ENCODE measurements at places on chromosomes 11 and 22.

- DNase-seq, result no peak
Observed at GRCh38 chr11:43736502-43737200, 56.1 kb downstream of the HSD17B12 start.

DNA sequence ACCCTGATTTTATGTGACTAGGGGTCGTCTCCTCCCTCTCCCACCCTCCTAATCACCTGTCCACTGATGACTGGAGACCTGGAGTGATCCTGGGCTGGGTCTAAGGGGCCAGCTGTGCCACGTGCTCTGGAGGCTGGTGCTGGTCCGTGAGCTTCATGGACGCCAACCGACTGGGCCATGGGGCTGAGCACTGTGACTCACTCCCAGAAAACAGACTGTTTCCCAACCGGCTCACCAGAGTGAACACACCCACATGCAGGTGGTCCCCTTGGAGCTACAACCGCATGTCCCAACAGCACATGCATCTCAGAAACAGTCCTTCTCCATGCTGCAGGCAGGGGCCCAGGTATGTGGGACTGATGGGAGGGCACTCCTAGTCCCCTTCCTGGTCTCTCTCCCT is 14.0 kb upstream of the LMO1 start:
- DNase-seq, result no peak

DNA sequence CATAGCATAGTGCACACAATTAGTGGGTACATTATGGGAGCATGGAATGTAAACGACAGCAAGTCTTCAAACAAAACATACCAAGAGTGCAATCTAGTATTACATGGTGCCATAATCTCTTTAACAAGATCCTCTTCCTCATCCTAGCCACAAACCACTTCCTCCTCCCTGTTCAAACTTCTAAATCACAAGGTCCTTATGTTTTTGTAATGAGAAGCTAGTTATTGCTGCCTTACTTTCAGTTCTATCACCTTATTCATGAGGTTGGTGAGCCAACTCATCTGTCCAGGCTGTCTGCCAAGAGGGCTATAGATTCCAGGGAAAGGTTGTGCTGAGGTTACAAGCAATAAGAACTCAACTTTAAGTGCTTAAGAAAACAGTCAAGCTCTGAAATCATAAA is 195.4 kb upstream of the ARHGAP20 start:
- DNase-seq, result peak; percentile 90

DNA sequence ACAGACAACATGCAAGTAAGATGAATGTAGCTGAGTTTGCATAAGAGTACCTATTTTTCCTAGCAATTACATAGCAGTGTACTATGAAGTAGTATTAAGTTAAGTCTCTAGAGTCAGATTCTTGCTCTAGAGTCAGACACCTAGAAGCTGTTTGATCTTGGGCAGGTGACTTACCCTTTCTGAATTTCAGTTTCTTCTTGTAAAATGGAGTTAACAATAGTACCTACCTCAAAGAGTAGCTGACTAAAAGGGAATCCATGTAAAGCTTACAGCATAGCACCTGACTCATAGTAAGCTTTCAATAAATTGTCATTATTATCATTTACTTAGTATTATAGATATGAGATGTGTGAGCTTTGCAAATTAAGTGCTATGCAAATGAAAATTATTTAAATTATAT is 47.8 kb upstream of the PTPRJ start:
- DNase-seq, result no peak

DNA sequence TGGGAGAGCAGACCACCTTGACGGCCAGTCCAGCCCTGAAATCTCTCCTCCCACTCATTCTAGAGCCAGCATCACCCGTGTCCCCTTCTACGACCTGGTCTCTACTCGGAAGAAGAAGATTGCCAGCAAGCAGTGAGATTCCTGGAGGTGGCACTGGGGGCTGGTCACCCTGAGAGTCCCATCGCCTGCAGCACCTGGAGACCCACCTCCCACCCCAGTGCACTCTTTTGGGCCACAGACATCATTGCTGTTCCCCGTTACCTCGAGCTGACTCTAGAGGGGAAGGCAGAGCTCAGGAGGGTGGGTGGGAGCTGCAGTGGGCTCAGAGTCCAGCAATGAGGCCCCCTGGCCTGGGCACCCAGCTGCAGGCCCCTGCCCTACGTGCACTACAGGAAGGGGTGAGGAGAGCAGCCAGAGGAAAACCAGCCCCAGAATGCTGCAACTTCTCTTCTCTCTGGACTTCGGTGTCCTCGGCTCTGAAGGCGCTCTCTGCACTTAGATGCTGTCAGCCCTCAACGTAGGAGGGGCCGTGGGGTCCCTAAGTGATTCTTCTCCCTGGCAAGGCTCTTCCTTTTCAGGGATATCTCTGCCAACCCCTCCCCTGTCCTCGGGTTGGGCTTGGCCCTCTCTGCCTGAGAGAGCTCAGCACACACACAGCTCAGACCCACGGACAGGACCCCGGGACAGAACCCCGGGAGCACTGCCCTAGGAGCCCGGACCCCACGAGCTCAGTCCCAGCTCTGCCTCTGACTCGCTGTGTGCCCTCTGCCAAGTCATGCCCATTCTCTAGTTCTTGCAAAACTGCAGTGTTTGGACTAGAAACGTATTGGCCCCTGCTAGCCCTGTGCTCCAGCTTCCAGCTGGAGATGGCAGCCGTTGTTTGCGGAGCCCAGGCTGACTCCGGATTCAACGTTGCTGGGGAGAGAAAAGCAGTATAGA is 31.3 kb downstream of the CYTH4 start:
- DNase-seq, result no peak

DNA sequence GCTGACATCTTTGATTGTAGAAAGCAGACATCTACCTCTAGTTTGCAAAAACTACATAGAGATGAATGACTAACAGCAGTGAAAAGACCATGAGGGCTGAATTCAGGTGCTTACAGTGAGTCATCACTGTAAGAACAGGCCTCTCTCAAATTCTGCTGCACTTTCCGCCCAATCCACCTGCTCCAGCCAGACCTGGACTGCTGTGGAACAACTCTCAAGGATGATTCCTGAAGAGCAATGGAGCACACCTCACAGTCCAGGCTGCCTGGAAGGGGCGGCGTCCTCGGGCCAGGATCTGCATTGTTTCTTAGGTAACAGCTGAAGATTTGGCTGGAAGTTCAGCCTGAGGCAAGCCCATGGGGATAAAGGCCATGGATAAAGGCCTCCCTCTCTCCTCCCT is 15.1 kb downstream of the APOL2 start:
- DNase-seq, result no peak

- DNase-seq, result no peak
Observed at GRCh38 chr11:62514151-62514550, 32.5 kb downstream of the AHNAK start.

DNA sequence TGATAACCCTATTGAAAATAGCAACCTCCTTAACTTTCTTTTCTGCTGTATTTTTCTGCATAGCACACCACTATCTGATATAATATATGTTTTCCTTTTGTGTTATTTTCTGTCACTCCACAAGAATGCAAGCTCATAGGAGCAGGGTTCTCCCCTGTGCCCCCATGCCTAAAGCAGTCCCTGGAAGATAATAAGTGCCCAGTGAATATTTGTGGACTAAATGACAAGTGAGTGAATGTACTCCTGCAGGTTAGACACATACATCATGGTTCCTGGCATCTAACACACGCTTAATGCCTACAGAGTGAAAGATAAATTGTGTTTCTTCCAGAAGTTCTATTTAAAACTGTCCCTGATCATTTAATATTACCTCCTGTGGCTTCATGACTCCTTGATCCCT is 23.9 kb upstream of the OR9Q2 start:
- no peak for DNase-seq

GRCh38 chr11:131353766-131354165 is 16.6 kb upstream of the NTM start:
- no peak for DNase-seq

DNA sequence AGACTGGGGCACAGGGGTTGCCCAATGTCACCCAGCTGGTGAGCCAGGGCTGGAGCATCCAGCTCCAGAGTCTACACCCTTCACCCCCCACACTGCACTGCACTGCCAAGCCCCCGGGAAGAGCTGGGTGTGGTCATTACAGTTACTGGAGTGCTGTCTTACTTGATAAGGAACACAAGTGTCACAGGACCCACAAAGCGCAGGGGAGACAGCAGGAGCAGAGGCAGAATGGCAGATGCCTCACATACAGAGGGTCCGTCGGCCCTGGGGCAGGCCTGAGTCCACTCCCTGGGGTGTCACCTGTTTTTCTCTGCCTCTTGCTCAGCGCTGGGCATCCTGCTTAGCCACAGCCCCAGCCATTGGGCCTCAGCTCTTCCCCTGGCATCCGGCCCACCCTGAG is 7.7 kb downstream of the IL2RB start:
- DNase-seq, result no peak

GRCh38 chr11:58564231-58564630 is 11.4 kb downstream of the LPXN start:
- DNase-seq, result no peak

All from HS-5 (cell line).